NCI-H526 treated with DMSO at 0.1 percent for 48 hours (cell line): ENCODE measurements at places on chromosomes 5 and 9.
A peak's percentile ranks its signal among the peaks of the same experiment; 100 is the strongest.

DNA sequence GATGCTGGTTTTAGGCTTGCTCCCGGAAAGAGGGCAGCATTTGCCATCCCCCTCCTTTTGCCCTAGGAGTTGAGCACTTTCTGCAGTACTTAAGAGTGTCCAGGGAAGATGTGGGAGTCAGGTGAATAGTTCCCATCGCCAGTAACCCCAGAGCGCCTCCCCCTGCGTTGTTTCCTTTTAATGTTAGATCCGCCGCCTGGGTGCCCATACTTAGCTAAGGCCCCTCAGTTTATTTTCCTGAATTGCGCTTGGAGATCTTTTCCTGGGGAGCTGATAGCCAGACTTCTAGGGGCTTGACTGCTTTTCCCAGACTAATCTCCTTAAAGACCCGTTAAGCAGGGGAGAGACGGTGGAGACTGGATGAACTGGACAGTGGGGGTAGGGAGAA is 377 bp upstream of the PCDHAC2 start:
- no peak for DNase-seq

DNA sequence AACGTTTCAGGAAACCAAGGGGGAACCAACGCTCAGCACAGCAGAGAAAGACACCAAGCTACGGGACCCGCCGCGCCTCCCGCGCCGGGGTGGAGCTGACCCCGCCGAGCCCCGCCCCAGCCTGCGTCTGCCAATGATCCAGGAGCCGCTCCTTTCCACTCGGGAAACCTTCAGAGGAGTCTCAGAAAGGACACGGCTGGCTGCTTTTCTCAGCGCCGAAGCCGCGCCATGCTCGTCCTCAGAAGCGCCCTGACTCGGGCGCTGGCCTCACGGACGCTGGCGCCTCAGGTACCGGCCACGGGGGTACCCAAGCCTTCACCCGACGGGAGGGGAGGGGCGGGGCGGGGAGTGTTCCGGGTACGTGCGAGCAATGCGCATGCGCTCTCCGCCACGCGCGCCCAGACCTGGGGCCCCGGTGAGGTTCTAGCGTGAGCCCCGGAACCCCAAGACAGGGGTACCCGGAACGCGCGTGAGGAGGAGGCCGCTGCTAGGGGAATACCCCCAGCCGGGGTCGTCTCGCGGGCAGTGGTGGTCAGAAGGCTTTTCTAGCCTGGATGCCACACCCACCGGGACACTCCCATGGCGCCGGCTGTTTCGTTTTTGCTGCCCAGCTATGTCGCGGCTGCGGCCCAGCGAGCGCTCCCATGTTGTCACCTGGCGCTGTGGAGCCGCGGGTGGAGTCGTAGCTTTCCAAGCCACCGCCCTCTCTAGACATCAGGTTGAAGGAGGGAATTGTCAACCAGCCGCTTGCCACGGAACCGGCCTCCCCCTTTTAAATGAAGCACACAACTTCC is at the start of gene NIPSNAP3A:
Gene NIPSNAP3A, plus strand, starts transcription at position 119 of the 794 bp plus-strand sequence. Its CDS starts 110 bp downstream, at position 229.
- peak; percentile 57 for DNase-seq

GRCh38 chr5:37717613-37718431 is 122.0 kb downstream of the GDNF start:
- DNase-seq: peak; percentile 88

- no peak for DNase-seq
Measured at GRCh38 chr5:55222985-55223811, 3.9 kb downstream of the MCIDAS start.

GRCh38 chr5:91277093-91277626 is 106.0 kb downstream of the ARRDC3 start:
- DNase-seq: no peak
